ENCODE measurements at places on chromosomes 11 and 22.

- no peak for DNase-seq
Observed at GRCh38 chr11:129189646-129190045, 2.5 kb downstream of the ARHGAP32 start.

- no peak for DNase-seq
Observed at GRCh38 chr11:24872186-24872585, 375.3 kb downstream of the LUZP2 start.

- no peak for DNase-seq
Observed at GRCh38 chr11:42058794-42059193, 599.3 kb upstream of the LRRC4C start.

DNA sequence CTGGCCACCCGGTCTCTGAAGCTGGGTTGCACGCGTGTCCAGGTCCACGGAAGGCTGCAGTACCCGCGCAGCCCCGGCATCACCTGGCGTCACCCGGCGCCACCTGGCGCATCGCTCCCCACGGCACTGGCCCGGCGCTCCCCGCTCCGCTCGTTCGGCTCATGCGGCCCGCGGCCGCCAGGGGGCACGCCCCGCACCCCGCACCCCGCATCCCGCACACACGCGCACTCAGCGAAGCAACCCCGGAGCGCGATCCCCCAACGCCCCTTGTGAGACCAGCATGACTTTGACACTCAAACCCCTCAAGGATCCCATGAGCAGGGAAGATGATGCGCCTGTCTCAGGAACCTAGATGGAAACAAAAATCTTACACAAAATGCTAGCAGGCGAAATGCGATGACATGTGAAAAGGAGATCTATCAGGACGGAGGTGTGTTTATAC, 11.9 kb downstream of the B3GNT6 start:
- peak; percentile 76 for DNase-seq

DNA sequence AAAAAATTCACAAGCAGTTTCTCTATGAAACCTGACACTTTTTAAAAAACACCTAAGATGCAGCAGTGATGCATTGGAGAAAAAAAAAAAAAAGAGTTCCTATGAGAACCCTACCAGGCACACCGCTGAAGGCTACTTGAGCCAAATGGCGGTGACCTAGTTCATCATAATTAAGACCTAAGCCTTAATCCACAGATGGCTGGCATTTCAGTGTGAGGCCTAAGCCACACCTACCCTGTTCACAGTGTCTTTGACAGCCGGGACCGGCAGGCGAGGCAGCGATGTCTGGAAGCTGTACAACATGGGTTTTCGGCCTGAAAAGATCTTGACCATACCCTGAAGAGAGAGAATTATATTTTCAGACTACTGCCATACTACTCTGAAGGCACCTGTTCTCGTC, 38.0 kb downstream of the CPT1A start:
- no peak for DNase-seq

GRCh38 chr11:90453525-90453924, 230.7 kb upstream of the CHORDC1 start:
- DNase-seq = no peak

GRCh38 chr11:94447149-94447548, 45.9 kb upstream of the GPR83 start:
- DNase-seq = no peak

DNA sequence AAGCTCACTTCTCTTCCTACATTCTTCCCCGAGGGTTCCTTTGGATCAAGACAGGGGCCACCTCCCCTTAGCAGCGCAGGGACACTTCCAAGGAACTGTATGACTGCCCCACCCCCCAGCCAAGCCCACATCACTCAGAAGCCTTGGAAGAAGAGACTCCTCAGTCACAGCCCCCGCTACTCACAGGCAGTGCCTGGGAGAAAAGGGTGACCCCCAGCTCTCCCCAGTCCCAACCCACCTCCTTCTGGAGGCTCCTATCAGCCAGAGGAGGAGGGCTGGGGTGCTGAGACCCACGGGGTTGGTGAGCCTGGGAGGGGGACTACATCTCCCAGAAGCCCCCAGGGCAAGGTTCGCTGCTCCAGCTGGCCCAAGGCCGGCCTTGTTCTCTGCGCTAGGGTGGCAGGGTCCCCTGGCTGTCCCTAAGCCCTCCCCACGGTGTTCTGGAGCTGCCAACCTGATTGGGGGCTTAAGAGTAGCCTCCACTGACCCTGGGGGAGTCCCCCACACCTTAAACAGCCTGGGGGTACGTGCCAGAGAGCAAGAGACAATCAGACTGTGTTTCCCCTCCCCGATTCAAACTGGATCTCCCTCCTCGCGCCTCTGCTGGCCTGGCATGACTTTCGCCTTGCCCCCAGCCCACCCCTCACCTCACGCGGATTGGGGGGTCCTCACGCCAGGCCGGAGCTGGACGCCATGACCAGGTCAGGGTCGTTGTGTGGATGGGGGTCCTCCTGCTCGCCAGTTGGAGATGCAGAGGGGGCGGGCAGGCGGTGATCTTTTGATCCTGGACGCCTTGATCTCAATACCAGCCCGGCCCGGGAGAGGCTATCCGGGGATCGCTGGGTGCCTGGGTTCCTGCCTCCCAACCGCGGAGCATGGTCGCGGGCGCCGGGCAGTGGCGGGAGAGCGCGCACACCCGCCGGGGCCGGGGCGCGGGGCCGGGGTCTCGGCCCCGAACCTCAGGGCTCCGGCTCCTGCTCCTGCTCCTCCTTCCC, 838 bp downstream of the BCL9L start:
- DNase-seq = peak; percentile 66
